ENCODE measurements at places on chromosomes 16 and 17. TPM values are rescaled to one million over a fixed set of nuclear protein-coding genes. Genes with fewer than 3 reads are reported as not detected.
A peak's percentile ranks its signal among the peaks of the same experiment; 100 is the strongest.

- DNase-seq: no peak
Measured at GRCh38 chr16:23673971-23674614, 4.6 kb upstream of the PLK1 start.

DNA sequence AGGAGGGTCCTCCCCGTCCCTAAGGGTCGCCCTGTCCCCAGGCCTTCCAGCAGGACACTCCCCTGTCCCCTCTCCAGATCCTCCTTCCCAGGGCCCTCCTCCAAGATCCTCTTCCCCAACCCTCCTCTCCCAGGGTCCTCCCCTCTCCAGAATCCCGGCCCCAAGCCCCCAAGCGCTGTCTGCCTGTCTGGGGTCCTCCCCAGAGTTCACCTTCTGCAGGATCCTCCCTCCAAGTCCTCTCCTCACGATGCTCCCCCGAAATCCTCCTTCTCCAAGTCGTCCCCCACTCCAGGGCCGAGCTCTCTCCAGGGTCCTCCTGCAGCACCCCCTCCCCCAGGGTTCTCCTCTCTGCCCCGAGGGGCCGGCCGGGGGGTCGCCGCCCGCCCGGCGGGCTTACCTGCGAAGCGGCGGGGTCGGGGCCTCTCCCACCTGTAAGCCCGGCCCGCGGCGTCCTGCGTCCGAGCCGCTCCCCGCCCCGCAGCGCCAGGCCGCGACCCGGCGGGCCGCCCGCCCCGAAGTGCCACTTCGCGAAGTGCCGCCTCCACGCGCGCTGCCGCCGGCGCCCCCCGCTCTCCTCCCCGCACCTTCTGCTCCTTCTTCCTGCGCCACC is 678 bp upstream of the BAIAP2 start:
- no peak for DNase-seq

GRCh38 chr17:75773808-75774470 is 8.9 kb upstream of the GALK1 start:
- no peak for DNase-seq

- no peak for DNase-seq
Measured at GRCh38 chr17:9206741-9207332, 185.5 kb downstream of the NTN1 start.

GRCh38 chr17:6497496-6498221 is 53.4 kb downstream of the PIMREG start:
- DNase-seq: no peak

- DNase-seq: no peak
Measured at GRCh38 chr17:3968015-3968414, 3.8 kb upstream of the ATP2A3 start.

GRCh38 chr16:17654142-17654541 is 183.4 kb upstream of the XYLT1 start:
- no peak for DNase-seq

DNA sequence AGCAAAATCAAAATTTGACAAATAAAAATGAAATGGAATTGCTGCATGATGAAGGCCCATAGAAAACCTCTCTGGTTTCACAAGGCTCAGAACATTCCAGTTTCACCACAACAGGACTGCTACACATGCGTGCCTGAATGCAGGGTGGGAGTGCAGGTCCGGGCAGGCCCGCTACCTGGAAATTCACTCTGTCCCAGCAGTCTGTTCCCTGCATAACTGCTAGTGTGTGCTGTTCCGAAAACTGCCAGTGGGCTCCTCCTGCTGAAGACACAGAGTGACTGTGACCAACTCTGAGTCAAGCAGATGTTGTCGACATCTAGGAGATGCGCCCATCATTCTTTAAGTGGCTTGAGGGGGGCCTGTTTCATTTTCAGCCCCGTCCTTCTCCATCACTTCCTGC is 284.8 kb upstream of the MAF start:
- no peak for DNase-seq

- no peak for DNase-seq
Measured at GRCh38 chr17:57294629-57295501, 38.5 kb downstream of the MSI2 start.

DNA sequence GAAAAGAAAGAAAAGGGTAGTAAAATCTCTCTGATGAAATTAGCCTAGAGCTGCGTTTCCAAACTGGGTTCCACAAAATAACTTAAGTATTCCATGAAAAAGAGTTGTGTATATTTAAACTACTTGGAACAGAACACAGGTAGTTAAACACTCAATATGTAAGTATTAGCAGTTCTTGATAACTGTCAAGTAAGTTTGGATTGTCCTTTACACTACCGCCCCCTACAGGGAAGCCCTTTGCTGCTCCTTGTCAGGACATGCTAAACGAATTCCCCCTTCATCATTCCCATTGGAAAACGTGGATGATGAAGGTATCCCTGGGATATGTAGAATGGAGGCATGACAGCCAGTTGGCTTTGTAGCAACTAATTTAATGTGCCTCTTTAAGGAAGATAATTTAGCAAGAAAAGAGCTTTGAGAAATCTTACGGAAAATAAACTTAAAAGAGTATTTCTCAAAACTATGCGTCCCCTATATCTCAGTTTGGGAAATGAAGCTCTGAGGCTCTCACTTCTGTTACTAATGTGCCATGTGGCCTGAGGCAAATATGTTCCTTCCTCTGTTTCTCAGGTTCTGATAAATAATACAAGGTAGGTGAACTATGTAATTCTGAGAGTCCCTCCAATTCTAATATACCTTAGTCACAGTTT is 18.8 kb downstream of the NCBP3 start:
- peak; percentile 52 for DNase-seq

GRCh38 chr17:14197586-14197985 is 39.1 kb downstream of the CDRT15 start:
- no peak for DNase-seq

- DNase-seq: peak; percentile 80
Measured at GRCh38 chr17:43393944-43394482, 4.8 kb upstream of the ARL4D start.

DNA sequence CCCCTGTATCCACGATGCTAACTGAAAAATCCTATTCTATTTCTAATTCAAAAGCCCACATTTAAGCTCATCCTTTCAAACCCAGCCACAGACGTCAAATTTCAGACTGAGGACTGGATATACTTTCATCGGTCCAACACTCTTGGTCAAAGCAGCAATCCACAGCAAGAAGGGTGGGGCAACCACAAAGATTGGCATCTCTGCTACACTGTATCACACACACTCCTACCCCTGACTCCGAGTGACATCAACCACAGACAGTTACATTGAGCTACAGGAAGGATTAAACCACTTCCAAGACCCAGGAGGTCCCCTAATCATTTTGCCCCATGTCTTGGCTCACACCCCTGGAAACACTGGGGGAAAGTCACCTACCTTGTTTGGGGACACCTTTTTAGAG is 61.3 kb downstream of the GRIN2A start:
- DNase-seq: no peak

- DNase-seq: no peak
Measured at GRCh38 chr16:30644334-30644830, 6.4 kb upstream of the PRR14 start.

DNA sequence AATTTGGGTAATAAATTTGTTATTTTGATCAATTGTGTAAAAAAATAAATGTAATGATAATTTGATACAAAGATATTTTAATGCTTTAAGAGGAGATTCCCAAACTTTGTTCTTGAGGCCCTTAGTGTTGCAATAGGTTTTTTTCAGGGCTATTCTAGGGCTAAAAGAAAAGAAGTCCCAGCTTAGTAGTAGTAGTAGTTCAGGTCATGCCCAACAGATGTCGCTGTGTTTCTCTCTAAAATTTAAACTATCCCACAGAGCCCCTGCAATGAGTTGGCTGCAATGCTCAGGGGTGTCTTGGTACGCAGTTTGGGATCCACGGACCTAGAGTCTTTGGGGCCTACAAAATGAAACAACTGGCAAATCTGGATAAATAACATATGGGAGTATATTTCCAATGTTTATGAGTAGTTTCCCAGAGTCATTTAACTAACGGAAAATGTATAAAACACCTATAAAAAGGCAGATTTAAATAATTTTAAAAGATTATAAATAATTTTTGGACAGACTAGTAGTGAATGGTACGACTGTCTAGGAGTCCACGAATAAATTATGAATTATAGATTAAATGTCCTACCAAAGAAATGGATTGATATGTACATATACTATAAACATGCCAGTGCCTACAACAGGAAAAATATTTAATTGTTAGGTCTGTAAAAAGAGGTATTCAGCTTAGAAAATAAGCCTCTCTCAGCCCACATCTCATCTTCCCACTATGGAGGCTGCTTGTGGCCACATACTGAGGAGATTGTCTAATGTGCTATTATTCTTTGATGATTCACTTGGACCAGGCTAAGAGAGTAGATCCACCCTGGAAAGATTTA is 228.5 kb upstream of the PMFBP1 start:
- peak; percentile 44 for DNase-seq

DNA sequence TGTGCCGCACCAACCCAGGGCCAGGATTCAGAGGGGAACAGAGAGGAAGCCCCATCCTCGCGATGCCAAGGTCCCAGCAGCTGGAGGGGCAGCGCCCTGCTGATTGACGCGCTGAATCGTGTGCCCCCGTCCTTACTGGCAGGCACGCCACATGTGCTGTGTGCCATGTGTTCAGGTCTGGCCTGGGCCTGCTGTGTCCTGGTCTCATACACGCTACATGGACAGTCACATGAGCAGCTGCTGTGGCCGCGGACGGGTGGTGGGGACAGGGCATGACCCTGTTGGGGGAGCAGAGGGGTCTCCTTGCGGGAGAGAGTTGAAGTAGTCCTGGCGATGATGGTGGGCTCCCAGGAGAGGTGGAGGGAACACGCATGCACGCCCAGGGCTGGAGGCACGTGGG is 18.0 kb downstream of the CBFA2T3 start:
- DNase-seq: no peak

DNA sequence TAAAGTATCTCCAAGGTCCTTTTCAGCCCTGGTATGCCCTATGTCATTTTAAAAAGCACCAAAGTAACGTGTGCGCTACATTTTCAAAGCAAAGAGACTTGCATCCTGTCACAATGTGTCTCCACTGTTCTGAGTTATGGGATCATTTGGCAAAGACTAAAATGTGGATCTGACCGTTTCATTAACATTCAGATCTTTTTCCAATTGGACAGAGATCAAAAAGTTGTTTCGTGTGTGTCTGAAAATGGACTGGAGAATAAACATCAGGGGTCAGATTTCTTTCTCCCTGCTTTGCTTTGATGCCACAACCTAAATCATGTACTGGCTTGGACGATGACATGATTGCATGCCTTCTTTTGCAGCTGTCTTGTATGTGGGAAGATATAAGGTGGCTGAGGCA is 136.0 kb upstream of the NOG start:
- no peak for DNase-seq

- no peak for DNase-seq
Measured at GRCh38 chr16:16036359-16036792, 87.0 kb downstream of the ABCC1 start.

DNA sequence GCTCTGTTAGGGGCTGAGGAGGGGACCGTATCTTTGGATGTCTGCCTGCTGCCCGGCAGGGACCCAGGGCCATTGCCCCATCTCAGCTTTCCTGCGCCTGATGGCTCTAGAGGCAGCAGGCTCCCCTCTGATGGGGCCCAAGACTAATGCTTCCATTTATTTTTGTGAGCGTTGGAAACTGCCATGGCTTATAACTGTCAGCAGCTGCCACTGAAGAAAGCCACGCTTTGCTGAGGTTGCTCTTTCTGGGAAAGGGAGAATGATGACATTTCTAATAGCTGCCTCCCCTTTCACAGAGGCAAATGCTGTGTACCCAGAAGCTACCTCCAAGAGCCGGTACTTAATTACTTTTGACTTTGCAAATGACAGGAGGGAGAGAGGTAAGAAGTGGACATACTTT is 103.8 kb downstream of the HAPSTR1 start:
- DNase-seq: no peak

DNA sequence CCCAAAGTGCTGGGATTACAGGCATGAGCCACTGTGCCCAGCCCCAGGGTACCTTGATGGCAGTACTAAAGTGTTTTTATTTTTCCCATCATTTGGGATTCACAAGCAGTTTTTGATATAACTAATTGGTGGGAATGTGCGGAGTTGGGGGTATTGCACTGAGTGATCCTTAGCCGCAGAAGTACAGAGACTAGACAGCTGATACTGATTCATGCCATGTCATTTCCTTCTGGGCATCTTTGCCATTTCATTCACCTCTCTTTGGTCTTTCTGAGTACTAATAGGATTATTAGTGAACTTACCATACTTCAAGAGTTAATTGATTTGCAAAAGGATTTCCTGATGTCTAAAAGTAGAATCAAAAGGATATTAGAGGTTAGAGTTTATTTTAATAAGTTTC is 9.7 kb downstream of the NMT1 start:
- no peak for DNase-seq

GRCh38 chr17:74943808-74944522 is 8.3 kb downstream of the OTOP3 start:
- DNase-seq: no peak

- no peak for DNase-seq
Measured at GRCh38 chr17:80751070-80751945, 206.7 kb downstream of the RPTOR start.

DNA sequence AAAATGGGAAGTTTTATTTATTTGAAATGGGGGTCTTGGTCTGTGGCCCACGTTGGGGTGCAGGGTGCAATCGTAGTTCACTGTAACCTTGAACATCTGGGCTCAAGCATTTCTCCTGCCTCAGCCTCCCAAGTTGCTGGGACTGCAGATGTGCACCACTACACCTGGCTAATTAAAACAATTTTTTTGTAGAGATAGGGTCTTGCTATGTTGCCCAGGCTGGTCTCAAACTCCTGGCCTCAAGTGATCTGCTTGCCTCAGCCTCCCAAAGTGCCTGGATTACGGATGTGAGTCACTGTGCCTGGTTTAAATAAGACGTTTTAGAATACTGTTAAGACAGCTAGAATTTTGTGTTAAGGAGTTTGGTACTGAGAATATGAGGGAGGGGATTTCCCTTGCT is 15.7 kb downstream of the PSMD11 start:
- DNase-seq: no peak

- DNase-seq: no peak
Measured at GRCh38 chr17:74921769-74922168, 1.3 kb downstream of the USH1G start.

DNA sequence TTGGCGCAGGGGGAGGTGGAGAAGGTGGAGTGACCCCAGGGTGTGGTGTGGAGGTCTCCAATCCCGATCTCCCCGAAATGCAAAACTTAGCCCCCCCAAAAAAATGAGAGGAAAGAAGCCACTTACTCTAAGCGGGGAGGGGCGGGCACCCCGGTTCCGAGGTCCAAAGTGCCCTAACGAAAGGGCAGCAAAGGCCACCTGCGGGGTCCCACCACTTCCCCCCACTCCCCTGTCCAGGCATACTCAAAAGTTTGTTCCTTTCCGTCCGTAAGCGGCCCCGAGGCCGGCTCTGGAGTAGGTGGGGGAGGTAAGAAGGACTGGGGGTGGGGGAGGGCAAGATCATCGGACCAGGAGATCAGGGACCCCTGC is 1.1 kb downstream of the TOX3 start:
- no peak for DNase-seq

The C17orf113 gene
- not detected for total RNA-seq

The SPN gene
- total RNA-seq: not detected

The GHDC gene
- total RNA-seq: 13.7 TPM

The HS3ST3A1 gene
- 14.2 TPM for total RNA-seq

The RNF222 gene
- total RNA-seq: not detected

The RPL27 gene
- 1,523 TPM for total RNA-seq

The CHST4 gene
- total RNA-seq: not detected

The DYNLL2 gene
- 11.8 TPM for total RNA-seq

The PLXDC1 gene
- not detected for total RNA-seq

Measured in glomerular endothelial cell (primary cell).